ENCODE measurements at places on chromosomes 7 and 10. TPM values are rescaled to one million over a fixed set of nuclear protein-coding genes. Genes with fewer than 3 reads are reported as not detected.

DNA sequence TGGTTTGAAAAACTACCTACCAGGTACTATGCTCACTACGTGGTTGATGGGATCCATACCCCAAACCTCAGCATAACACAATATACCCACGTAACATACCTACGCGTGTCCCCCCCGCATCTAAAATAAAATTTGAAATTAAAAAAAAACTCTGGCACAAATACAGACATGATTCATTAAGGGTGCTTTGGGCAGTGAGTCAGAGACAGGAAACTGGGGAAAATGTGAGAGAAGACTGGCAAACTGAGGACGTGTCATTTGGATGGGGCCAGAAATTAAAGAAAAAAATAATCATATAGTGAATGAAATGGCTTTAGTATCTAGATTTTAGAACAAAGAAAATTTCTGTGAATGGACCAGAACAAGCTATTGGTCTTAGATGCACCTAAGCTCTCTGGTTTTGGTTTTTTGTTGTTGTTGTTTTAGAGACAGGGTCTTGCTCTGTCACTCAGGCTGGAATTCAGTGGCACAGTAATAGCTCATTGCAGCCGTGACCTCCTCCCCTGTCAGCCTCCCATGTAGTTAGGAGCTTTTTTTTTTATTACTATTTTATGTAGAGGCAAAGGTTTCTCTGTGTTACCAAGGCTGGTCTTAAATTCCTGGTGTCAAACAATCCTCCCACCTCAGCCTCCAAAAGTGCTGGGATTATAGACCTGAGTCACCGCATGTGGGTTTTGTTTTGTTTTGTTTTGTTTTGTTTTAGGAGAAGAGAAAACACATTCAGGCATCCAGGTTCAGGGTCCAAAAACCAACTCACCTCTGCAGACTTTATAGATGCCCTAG, 5.9 kb upstream of the PRSS58 start:
- no peaks in the 10 kb centered on the region for H3K27me3 ChIP-seq
- no peak for DNase-seq
- H3K4me3 ChIP-seq: no peak overlapping the region
- no peaks in the 10 kb centered on the region for H3K36me3 ChIP-seq
- H3K27ac ChIP-seq: no peak overlapping the region
- H3K4me1 ChIP-seq: no peaks in the 10 kb centered on the region

ENO4 gene
- 0.27 TPM for total RNA-seq

ZNF804B gene
- total RNA-seq: 0.05 TPM

DNA sequence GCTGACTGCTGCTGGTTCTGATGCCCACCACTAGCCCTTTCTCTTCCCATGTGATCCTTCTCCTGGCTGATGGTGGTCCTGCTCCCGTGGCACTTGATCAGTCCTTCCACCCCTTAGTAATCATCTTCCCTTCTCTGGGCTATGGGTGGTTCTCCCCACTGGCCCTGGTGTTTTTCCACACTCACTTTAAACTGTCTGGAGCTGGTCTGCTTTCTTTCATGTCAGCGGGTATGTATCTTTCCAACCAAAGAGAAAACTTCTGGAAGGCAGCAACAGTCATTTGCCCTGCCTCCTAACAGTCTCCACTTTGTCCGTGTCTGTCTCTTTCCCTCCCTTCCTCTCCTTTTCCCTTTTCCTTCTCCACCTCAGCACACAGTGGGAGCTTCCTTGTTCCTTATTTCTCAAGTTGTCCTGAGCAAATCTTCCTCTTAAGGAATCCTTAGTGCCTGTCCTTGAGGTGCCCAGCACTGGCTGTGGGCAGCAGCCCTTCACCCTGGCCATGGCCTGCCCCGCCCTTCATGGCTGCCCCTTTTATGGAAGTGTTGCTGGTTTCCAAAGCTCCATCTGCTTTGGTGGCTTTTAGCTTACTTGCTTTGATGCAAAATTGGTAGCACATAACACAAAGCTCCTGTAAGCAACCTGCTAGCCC, 189.0 kb downstream of the TCF7L2 start:
- H3K27me3 ChIP-seq: no peaks in the 10 kb centered on the region
- DNase-seq: no peak
- no peaks in the 10 kb centered on the region for H3K4me1 ChIP-seq
- no peak overlapping the region for H3K4me3 ChIP-seq
- H3K27ac ChIP-seq: no peak overlapping the region

Measured in prostate gland (tissue), 2 donors.